CD4-positive, alpha-beta T cell treated with Interleukin-4 for 1 hour (primary cell): ENCODE measurements at places on chromosomes 4 and X.
A peak's percentile ranks its signal among the peaks of the same experiment; 100 is the strongest.

- DNase-seq: no peak
Observed at GRCh38 chr4:773214-773613, 52.7 kb downstream of the CPLX1 start.

- no peak for DNase-seq
Observed at GRCh38 chr4:79759793-79760192, 313.2 kb downstream of the ANTXR2 start.

DNA sequence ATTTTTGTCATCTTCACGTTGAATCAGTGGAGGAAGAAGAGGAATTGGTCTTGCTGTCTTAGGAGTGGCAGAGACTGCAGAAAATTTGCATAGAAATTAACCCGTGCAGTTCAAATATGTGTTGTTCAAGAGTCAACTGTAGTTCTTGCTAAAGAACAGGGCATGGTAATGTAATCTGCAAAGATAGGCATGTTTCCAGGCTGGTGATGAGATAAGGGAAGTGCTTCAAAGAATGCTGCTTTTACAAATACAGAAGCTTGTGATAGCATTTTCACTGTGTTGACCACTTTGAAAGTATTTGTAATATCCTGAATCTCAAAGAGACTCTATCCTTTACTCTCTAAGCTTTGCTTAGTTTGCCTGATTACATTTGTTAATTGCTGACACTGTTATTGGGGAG is 60.1 kb downstream of the PRRG1 start:
- no peak for DNase-seq

DNA sequence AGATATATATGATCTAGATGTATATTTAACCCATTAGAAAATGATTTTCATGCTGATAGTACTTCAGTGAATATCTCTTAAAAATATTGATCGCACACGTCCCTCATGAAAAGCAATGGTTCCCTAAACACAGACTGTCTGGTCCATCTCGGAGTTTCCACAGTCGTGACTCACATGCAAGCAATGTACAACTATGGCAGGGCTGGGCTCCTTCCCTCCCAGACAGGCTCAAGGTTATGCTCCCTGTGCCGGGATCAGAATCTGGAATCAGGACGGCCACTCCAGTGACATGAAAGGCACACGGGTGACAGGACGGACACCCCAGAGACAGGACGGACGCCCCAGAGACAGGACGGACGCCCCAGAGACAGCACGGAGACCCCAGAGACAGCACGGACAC is 40.2 kb upstream of the PPP2R3B start:
- no peak for DNase-seq

GRCh38 chr4:25485104-25485503 is 108.0 kb downstream of the ANAPC4 start:
- DNase-seq: no peak

DNA sequence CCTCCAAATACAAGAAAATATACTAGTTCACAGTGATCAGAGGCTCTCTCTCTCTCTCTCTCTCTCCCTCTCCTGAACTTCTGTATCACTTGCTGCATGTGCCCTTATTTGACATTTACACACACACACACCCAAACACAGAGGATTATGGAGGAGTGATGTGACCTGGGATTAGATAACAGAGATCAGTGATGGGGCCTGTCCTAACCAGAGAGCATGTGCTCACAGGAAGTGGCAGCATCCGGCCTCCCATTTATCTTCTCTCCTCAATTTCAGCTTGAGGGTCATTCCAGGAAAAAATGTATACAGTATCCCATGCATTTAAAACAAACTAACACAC is 143.0 kb downstream of the TSPAN5 start:
- no peak for DNase-seq

DNA sequence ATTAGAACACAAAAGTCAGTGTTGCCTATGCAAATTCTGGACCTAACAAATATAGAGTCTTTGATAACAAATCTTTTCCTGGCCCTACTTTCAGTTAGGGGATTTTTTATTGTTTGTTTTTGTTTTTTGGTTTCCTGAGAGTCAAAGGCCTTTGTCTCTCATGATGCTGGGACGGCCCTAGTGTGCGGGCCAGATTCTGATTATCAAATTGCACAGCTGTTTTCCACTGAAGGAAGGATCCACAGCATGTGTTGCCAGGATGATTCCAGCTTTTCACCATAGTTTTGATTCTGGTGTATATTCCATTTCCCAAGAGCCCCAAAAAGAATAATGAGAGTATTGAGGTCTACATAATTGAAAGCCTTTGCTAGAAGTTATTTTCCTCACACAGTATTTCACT is 248.2 kb downstream of the CAMK2D start:
- DNase-seq: no peak

- no peak for DNase-seq
Observed at GRCh38 chrX:136779346-136779781, 1.4 kb downstream of the ARHGEF6 start.

- peak; percentile 56 for DNase-seq
Observed at GRCh38 chr4:168511780-168512489, 15.1 kb downstream of the PALLD start.

DNA sequence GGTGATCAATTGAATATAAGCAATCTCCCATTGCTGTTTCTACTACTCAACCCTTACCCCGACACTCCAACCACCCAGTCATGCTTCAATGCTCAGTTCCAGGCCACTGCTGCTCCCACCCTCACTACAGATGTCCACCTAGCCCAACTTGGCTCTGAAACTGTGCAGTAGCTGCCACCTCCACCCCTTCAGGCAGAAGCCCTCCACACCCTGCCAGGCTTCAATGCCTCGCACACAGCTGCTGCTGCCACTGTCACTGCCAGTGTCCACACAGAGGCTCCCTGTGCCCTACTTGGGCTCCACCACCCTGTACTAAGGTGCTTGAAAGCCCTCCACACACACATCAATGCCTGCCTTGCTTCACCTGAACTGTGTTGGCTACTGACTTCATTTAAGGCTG is 34.6 kb downstream of the LAMTOR3 start:
- no peak for DNase-seq

DNA sequence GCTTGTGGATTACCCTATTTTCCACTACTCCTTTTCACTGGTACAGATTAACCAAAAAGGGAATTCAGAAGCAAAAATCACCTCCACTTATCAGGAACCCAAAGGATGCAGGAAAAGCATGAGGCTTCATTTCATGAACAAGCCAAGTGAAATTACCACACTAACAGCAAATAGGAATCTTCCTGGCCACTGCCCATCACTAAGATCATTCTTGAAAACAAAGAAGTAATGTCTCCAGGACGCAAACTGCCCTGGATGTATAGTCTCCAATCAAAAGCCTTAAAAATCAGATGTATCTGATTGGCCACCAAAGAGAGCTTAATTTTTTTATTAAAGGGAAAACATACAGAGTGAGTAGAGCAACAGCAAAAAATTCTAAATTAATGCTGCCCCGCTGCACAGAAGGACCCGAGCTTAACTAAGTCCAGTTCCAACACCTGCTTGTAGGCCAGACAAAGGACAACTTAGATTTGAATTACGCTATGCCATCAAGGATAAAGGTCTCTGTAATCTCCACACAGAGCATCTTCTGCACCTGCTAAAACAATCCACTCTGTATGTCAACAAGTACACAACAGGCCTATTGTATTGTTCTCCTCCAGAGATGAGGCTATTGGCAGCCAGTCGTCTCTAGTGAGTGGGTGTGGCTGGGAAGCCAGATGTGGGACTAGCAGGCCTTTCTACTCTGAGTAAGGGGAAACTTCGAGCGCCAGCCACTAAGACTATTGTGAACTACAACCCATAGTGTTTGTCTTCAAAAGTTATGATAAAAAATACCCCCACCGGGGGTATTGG is 12.4 kb downstream of the ZDHHC9 start:
- no peak for DNase-seq

GRCh38 chr4:28351826-28352225 is 1491.2 kb downstream of the STIM2 start:
- DNase-seq: no peak

DNA sequence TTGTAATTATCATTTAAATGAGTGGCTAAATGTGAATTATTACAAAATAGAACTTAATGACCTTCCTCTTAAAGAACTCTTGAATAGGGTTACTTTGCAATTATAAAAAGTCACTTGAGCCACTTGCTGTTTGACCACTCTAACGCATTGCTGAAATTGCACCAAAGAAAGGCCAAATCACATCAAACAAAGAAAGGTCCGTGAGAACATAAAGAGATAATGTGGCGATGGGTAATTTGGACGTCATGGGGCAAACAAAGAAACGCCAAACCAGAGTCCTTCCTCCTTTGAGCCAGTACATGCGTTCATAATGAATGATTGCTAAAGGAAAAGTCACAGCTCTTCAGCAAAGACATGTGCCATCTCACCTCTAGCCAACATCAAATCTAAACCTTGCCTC is 229.8 kb upstream of the STS start:
- DNase-seq: no peak

GRCh38 chr4:58413849-58414248 is 1303.7 kb upstream of the IGFBP7 start:
- DNase-seq: no peak

GRCh38 chrX:154096140-154097002 is 1.1 kb downstream of the MECP2 start:
- DNase-seq: peak; percentile 37

- no peak for DNase-seq
Observed at GRCh38 chr4:167190379-167190778, 43.9 kb downstream of the SPOCK3 start.

- no peak for DNase-seq
Observed at GRCh38 chr4:118801895-118802575, 33.9 kb downstream of the SEC24D start.

GRCh38 chr4:8087921-8088495 is 70.6 kb downstream of the ABLIM2 start:
- DNase-seq: no peak

DNA sequence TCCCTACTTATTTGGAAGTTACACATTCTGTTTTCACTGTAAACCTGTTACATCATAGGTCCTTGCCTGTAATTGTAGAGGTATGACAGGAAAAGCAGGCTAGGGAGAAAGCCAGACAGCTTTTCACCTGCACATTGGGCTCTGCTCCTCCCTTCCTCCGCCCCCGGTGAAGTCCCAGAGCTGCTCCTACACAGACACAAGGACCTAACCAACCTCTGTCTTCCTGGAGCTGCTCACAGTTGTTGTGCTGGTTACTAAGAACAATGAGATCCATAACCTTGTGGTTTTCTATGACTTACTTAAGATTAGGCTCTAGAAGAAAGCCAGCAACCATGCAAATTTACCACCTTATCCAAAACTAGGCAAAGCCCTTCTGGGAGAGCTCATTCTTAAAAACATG is 40.0 kb downstream of the MOSPD2 start:
- no peak for DNase-seq

DNA sequence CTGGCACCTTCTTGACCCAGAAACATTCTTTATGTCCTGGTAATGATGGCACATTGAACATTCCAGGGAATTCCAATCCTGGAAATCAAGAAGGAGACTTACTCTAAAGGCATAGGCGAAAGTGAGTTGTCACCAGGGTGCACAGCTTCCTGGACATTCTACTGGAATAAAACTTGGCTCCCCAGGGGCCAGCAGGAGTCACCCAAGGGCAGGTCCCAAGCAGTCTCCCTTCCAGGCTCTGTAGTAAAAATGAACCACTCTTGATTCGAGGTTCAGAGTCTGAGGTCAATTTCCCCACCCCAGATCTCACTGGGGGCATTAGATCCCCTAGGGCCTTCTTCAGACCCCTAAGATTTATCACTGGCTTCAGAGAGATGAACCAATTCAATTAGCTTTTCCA is 338.7 kb upstream of the GATB start:
- DNase-seq: no peak

GRCh38 chrX:34584781-34585180 is 72.3 kb downstream of the TMEM47 start:
- no peak for DNase-seq

GRCh38 chr4:104022226-104022625 is 302.4 kb upstream of the TACR3 start:
- no peak for DNase-seq

DNA sequence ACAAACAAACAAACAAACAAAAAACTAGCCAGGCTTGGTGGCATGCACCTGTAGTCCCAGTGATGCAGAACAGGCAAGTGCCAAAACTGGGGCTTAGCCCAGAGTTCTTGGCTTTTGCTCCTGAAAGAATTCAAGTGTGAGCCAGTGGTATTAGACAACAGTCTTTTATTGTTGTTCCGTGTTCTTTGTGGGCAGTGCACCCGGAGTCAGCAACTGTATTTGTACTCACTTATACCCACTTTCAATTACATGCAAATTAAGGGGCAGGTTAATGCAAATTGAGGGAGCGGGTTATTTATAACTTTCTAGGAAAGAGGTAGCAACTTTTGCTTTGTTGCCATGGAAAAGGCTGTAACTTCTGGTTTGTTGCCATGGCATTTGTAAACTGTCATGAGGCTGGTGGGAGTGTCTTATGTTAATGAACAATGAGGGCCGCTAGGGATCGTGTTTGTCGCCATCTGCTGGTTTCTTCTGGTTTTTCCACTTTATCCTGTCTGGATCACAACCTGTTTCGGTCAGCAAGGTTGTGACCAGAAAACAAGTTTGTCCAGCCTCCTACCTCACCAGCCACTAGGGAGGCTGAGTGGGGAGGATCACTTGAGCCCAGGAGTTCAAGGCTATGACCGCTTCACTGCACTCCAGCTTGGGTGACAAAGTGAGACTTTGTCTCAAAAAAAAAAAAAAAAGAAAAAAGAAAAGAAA is 88.8 kb upstream of the ESX1 start:
- DNase-seq: peak; percentile 33

DNA sequence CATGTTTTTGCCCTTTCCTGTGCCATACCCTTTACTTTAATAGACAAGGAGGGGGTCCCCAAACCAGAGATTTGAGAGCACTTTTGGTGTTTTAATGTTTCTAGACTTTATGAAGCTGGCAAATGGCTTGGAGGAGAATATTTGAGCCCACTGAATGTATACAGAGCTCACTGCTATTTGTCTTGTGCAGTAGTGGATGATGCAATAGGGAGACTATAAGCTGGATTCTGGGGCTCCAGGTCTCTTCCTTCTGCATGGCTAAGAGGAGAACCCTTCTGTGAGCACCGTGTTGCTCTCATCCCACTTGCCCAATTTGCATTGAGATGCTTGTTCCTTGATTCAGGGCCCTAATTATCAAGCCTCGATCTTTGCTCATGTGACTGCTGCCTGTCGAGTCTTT is 8.9 kb upstream of the PUDP start:
- no peak for DNase-seq

DNA sequence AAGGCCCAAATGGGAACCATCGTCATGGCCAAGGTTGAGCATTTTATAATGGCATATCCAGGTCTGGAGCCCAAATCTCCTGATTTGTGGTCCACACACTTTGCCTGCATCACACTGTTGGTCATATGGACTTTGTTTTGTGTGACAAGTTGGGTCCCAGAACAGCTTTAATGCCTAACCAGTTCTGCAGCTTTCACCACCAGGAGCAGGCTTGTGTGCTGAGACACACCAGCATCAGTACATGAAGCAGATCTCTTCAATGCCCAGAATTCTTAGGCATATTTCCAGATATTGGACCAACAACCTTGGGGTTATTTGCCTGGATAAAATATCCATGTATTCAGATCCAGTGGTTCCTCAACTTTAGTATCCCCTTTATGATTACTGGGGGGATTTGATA is 371.3 kb downstream of the FBXW7 start:
- no peak for DNase-seq

GRCh38 chr4:8238515-8239053 is 31.0 kb upstream of the HTRA3 start:
- DNase-seq: no peak

GRCh38 chr4:155487210-155487609 is 110.4 kb upstream of the MAP9 start:
- no peak for DNase-seq
